ENCODE measurements at places on chromosomes 7 and 10. TPM values are rescaled to one million over a fixed set of nuclear protein-coding genes. Genes with fewer than 3 reads are reported as not detected.
A peak's percentile ranks its signal among the peaks of the same experiment; 100 is the strongest.

DNA sequence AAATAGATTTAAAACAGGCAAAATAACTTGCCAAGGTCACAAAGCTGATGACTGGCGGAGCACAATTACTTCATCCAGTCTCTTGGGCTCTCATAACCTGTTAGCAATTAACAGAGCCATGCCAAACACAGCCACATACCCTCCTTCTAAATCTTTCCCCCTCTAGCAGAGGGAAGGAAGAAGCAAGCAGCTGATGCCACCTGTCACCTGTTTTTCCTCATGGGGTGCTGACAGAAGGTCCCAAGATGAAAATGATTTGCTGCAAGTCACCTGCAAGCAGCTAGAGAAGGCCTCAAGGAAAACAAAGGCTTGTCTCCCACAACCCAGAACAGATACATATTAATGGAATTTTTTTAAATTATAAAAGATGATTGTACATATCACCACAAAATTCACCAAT is 117.8 kb downstream of the GFRA1 start:
- no peaks in the 10 kb centered on the region for H3K4me1 ChIP-seq
- no peak overlapping the region for H3K27ac ChIP-seq
- no peak for DNase-seq
- no peaks in the 10 kb centered on the region for H3K27me3 ChIP-seq

The NAT16 gene
- total RNA-seq: not detected

The SFMBT2 gene
- 10.2 TPM for total RNA-seq

GRCh38 chr7:80604436-80604835 is 34.0 kb upstream of the CD36 start:
- H3K4me3 ChIP-seq: no peak overlapping the region
- H3K27ac ChIP-seq: no peak overlapping the region
- no peak for DNase-seq
- H3K27me3 ChIP-seq: no peaks in the 10 kb centered on the region
- H3K36me3 ChIP-seq: no peaks in the 10 kb centered on the region

DNA sequence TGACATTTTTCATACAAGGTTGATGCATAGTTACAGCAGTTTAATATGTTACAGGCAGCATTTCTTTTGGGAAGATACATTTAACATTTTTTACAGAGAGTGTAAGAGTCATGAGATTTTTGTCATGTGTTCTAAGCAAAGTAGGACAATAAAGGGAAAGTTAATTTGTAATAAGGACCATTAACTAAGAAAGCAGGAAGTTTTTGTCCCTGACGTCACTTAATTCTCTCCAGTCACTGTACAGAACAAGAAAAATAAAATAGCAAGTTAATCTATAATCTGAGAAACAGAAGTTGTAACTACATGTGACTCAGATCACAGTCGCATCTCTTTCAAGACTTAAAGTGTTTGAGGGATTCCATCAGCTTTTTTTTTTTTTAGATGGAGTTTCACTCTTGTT is 49.5 kb upstream of the CAPZA2 start:
- no peak overlapping the region for H3K4me3 ChIP-seq
- no peaks in the 10 kb centered on the region for H3K27me3 ChIP-seq
- peaks cover 3% of the 10 kb centered on the region for H3K4me1 ChIP-seq
- H3K27ac ChIP-seq: no peak overlapping the region
- DNase-seq: no peak
- H3K36me3 ChIP-seq: no peaks in the 10 kb centered on the region

DNA sequence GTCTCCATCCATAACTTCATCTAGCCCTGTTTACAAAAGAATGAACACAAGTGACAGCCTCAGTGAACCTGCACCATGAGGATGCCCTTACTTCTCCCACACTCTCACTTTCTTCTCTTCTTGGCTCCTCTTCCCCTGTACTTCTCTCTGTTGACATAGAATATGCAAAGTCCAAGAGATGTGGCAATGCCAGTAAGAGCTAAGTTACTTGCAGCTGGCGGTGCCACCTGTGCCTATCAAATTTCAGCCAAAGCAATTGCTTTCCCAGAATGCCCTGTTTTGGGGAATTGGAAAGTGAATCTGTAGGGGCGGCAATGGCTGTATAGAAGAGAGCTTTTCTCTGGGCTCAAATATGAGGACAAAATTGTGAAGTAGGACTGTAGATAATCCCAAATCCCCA is 557.8 kb downstream of the AUTS2 start:
- no peak for DNase-seq
- H3K4me1 ChIP-seq: no peaks in the 10 kb centered on the region
- H3K27me3 ChIP-seq: no peaks in the 10 kb centered on the region
- H3K36me3 ChIP-seq: no peaks in the 10 kb centered on the region
- no peak overlapping the region for H3K4me3 ChIP-seq
- H3K27ac ChIP-seq: no peak overlapping the region

DNA sequence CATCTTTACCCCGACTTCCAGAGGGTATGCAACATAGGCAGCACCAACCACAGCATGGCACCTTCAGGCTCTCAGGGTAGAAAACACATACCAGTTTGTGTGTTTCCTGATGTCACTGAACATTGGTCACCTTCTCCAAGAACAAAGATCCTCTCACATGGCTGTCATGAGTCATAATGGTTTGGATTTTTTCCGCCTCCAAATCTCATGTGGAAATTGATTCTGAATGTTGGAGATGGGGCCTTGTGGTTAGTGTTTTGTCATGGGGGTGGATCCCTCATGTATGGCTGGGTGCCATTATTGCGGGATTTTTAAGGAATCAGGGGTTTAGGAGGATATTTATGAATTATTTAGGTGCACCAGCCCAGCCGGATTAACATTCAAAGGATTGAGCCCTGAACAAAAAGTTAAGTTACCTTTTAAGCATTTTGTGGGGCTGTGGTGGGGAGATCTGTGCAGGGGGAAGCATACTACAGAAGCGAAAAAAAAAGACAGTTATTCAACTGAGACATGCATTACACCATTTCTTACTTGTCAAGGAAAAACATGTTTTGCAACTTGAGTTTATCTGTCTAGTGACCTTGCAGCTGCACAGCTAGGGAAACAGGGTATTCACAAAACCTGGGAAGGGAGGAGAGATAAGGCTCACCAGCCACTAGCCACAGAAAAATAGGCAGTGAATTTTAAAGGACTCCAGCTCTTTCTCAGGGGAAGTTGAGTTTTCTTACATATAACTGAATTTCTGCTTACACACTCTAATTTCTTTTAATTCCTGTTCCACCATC is 774.1 kb upstream of the AUTS2 start:
- no peaks in the 10 kb centered on the region for H3K27me3 ChIP-seq
- no peaks in the 10 kb centered on the region for H3K4me1 ChIP-seq
- no peaks in the 10 kb centered on the region for H3K36me3 ChIP-seq
- no peak overlapping the region for H3K27ac ChIP-seq
- H3K4me3 ChIP-seq: no peak overlapping the region

DNA sequence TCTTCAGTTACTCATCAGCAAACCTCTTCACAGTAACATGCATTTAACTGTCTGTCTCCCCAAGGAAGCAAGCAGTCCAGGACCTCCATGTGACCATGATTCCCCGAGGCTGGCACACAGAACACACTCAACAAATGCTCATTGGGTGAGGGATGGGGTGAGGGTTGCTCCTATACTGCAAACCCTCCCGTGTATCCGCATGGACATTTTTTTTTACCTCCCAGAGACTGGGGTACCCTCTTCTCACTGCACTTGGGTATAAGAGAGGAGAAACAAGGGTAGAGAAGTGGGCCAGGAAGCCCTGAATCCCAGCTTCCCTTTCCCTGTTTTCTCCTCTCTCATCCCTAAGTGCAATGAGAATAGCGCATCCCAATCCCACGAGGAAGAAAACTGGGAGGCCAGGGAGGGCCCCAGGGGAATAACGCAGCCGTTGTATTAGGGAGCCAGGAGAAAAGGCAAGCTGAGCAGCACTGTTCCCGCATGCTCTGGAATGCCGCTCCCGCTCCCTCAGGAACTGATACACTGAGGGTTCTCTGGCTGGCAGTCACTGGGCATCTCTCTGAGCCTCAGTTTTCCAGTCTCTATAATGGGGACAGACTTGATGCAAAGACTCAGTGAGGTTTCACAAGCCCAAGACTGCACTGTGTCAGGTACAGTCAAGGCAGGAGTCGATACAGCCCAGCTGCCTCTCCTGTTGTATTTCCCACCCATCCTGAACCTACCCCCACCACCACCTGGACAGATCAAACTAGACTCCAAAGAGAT is 134.6 kb downstream of the GRID1 start:
- no peaks in the 10 kb centered on the region for H3K4me1 ChIP-seq
- DNase-seq: no peak
- no peaks in the 10 kb centered on the region for H3K36me3 ChIP-seq

- no peak overlapping the region for H3K27ac ChIP-seq
- no peak for DNase-seq
- no peaks in the 10 kb centered on the region for H3K4me1 ChIP-seq
- H3K4me3 ChIP-seq: no peak overlapping the region
Observed at GRCh38 chr7:66957595-66958290, 36.7 kb downstream of the TMEM248 start.

DNA sequence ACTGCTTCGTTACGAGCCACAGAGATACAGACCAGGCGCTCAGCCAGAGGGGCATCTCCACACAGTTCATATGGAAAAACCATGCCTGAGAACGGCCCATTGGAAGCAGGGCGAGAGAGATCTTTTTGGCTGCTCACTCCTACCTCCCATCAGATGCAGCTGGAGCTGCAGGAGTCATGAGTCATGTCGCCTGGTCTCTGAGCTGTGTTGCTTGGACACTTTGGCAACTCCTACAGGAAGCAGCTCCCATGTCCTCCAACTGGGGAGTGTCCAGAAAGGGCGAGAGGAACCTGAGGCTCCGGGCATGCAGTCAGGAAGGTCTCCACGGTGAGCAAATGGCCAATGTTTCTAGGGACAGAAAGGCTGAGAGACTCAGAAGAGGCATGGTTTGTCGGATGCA is 24.9 kb downstream of the INSIG1 start:
- no peak overlapping the region for H3K4me3 ChIP-seq
- H3K27ac ChIP-seq: no peak overlapping the region
- DNase-seq: no peak
- no peaks in the 10 kb centered on the region for H3K36me3 ChIP-seq
- H3K4me1 ChIP-seq: no peaks in the 10 kb centered on the region
- peaks cover 7% of the 10 kb centered on the region for H3K27me3 ChIP-seq

The TMUB1 gene
- 24.3 TPM for total RNA-seq

GRCh38 chr7:139702811-139703486 is 74.8 kb downstream of the HIPK2 start:
- H3K27me3 ChIP-seq: no peaks in the 10 kb centered on the region
- no peaks in the 10 kb centered on the region for H3K36me3 ChIP-seq
- DNase-seq: no peak
- no peak overlapping the region for H3K4me3 ChIP-seq
- H3K27ac ChIP-seq: peak overlapping the region; percentile 28

- DNase-seq: no peak
- no peaks in the 10 kb centered on the region for H3K36me3 ChIP-seq
- H3K27me3 ChIP-seq: no peaks in the 10 kb centered on the region
- no peak overlapping the region for H3K27ac ChIP-seq
- H3K4me3 ChIP-seq: no peak overlapping the region
- H3K4me1 ChIP-seq: peaks cover 6% of the 10 kb centered on the region
Observed at GRCh38 chr10:77905086-77905748, 21.3 kb downstream of the DLG5 start.

DNA sequence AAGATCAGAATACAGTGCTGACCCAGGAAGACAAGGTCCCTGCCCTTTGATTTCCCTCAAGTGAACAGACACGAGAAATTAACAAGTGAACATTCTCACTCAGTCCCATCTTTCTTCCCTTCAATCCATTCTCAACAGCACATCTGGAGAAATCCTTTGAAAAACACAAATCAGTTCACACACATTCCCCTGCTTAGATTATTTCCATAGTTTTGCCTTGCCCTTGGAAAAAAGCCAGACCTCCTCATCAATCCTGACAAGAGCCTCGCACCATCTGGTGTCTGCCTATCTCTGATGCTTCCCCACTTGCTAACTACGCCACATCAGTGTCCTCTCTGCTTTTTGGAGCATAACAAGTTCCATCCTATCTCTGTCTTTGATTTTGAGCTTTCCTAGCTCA is 94.4 kb upstream of the KIAA1217 start:
- no peak overlapping the region for H3K4me3 ChIP-seq
- H3K27ac ChIP-seq: peak overlapping the region; percentile 52
- H3K27me3 ChIP-seq: no peaks in the 10 kb centered on the region
- no peak for DNase-seq
- no peaks in the 10 kb centered on the region for H3K4me1 ChIP-seq
